ENCODE measurements at places on chromosomes 13 and 19. TPM values are rescaled to one million over a fixed set of nuclear protein-coding genes. Genes with fewer than 3 reads are reported as not detected.
A peak's percentile ranks its signal among the peaks of the same experiment; 100 is the strongest.

DNA sequence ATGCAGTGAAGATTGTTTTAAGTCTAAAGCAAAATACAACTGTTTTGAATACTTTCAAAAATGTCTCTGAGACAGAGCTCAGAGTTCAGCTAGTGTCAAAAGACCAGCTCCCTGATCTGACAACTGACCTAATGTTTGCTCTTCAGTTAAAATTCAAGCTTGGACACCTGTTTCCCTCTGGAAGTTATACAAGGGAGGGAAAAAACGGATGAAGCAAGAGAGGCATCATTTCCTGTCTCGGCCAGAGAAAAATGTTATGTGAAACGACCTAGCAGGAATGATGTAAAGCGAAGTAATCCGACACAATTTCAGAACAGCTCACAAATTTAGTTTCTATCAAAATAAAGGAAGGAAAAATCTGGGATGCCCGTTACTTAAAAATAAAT is 59.4 kb downstream of the ZAR1L start:
- no peak for DNase-seq

GRCh38 chr13:22648320-22648801 is 532.4 kb upstream of the SGCG start:
- peak; percentile 30 for DNase-seq

The ZNF112 gene
- polyA plus RNA-seq: 12.4 TPM

The APC2 gene
- polyA plus RNA-seq: 1.2 TPM

The ADM5 gene
- 1.1 TPM for polyA plus RNA-seq

Measured in renal cortex interstitium (tissue), 15 donors.